Muscle of back (tissue), 13 donors: ENCODE measurements at places on chromosomes 11 and 22.

DNA sequence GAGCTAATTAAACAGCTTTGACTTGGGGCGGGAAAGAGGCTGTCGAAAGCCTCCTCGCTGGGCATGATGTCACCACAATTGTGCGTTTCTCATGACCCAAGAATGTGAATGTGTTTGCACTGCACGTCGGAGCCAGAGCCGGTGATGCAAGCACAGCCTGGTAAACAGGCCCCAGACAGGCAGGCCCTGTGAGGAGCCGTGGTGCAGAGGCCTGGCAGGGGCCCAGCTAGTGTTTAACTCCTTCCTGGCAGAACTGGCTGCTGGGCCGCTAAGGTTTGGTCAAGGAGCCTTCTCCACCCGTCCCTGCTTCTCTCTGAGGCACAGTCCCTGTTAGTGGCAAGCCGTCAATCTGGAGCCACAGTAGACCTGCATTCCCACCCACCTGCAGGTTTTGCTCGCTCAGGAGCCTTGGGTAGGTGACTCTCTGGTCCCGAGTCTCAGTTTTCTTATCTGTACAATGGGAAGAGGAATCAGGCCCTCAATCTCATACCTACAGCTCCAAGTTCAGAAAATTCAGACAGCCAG, 25.4 kb upstream of the SMTN start:
- DNase-seq: peak; percentile 93

- DNase-seq: no peak
Observed at GRCh38 chr22:20566420-20567260, 59.2 kb downstream of the MED15 start.

GRCh38 chr22:35312198-35313059, 12.7 kb downstream of the TOM1 start:
- no peak for DNase-seq

DNA sequence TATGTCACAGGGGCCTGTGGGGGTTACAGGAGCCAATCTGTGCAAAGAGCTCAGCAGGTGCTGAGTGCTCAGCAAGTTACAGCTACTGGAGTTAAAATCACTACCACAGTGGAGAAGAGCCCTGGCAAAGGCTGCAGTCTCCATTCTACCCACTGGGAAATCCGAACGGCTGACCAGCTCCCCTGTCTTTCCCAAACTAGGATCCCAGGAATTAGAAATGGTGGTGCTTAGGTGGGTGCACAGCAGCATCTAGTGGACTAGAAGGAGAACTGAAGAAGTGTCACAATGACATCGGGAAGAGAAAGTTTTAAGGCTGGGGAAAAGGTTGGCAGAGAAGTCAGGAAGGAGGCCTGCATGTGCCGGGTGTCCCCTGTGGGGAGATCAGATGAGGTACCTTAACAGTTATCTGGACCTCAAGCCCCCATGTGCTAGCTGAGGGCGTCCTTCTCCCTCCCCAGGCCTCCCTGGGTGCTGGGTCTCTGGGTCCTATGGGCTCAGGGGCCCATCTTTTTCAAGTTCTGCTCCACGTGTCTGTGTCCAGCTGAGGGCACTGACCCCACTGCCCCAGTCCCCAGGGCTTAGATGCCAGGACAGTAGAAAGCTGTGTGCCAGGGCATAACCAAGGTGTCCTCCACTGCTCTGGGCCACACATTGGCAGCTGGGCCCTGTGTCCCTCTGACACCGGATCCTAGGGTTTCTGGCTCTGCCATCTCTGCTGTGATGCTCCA, 1.9 kb downstream of the PIWIL3 start:
- peak; percentile 52 for DNase-seq

- DNase-seq: no peak
Observed at GRCh38 chr11:95919514-95919913, 4.4 kb downstream of the MTMR2 start.

DNA sequence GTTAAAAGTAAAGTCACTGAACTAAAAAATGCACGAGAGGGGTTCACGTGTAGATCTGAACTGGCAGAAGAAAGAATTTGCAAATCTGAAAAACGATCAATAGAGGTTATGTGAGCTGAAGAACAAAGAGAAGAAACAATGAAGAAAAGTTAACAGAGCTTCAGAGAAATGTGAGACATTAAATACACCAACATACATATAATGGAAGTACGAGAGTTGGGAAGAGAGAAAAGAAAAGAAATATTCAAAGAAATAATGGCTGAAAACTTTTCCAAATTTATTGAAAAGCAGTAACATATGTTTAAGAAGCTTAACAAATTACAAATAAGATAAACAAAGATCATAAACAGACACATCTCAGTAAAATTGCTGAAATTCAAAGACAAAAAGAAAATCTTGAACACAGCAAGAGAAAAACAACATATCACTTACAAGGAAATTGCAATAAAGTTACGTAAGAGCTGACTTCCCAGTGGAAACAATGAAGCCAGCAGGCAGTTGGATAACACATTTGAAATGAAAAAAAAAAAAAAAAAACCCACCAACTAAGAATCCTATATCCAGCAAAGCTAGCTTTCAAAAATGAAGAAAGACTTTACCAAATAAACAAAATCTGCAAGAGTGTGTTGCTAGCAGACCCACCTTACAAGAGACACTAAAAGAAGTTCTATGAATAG, 56.8 kb downstream of the EMSY start:
- no peak for DNase-seq

DNA sequence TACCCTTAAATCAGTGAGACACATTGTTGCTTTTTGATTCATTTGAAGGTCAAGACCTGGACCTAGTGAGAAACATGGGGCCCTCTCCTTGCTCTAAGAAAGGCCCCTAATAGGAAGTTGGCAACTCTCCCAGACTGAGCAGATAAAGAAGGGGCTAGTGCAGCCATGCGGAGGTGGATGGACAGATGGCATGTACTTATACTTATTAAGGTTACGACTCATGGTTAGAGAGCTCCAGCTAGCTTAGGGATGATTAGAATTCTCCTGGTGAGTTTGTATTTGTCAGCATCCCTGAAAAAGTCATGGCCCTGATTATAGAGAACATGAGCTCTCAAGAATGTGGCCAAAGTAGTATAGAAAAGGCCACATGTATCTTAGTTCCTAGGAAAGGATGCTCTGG, 112.1 kb upstream of the BDNF start:
- no peak for DNase-seq

- DNase-seq: no peak
Observed at GRCh38 chr11:102280245-102280833, 36.9 kb upstream of the BIRC3 start.

- DNase-seq: peak; percentile 72
Observed at GRCh38 chr11:122491509-122491908, 164.0 kb upstream of the UBASH3B start.

GRCh38 chr11:61446211-61446651, 16.3 kb downstream of the SDHAF2 start:
- DNase-seq: peak; percentile 90

- peak; percentile 25 for DNase-seq
Observed at GRCh38 chr11:59429924-59430516, 3.8 kb upstream of the OR5A2 start.

DNA sequence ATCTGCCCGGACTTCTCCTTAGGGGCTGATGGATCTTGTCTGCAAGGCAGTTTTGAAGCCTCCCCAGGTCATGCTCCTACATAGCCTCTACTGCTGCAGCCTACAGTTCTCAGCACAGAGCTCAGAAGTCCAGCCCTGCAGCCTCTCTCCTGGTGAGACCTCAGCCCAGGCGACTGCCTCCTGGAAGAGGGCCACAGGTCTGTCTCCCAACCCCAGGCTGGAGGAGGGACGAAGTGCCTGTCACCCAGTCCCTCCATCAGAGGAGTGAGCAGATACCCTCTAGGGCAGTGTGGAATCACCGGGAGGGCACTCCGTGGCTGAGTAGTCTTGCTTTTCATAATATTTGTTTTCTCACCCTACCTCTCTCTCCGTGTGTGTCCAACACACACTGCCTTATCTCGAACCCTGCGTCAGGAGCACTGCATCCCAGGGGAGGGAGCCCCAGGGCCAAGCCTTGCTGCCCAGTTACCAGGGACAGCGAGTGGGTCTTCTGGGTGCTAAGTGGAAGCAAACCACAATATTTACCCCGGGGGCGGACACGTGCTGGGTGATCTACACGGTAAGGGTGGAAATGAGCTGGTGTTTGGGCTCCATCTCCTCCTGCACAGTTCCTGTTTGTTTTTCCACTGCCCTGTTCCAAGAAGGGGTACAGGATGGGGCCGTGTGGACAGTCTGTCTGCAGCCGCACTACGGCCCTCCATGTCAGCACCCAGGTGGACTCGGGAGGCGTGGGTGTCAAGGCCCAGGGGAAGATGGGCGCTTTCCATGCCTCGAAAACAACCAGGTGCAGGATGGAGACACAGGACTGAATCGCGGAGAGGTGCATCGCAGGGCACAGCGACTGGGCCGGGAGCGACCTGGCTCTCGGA, 133.7 kb upstream of the HSD17B12 start:
- no peak for DNase-seq

- no peak for DNase-seq
Observed at GRCh38 chr11:58647141-58647699, 24.8 kb downstream of the CNTF start.

DNA sequence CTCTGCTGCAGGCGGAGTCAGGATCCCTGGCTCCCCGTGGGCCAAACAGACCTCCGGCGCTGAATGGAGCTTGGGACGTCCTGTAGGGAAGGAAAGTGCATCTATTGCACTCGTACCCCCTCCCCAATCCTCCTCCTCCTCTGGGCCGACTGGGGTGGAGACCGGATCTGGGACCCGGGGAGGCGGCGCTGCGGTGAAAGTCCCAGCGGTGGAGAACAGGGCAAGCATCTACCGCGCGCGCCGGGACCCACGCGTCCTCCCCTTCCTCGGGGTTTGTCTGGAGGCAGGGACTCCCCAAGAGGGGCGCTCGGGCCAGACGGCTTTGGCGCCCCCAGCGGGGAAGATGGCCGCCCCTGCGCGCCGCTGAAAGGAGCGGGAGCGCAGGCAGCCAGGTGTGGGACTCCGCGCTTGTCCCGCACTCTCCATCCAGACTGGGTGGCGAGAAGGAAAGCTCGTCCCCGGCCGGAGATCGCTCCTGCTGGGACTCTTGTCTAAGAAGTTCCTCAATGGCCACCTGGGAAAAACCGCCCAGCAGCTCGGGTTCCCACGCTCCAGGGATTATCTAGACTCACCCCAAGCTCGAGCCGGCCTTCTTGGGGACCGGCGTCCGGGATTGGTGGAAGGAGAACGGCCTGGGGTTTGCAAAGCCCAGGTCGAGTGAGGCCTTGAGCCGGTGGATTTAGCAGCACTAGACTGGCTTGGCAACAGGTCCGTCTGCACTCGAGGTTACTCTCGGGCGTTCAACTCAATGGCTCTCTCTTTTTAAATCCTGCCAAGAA, 718 bp downstream of the FADS2 start:
- peak; percentile 83 for DNase-seq

GRCh38 chr22:43628250-43628649, 183.9 kb downstream of the EFCAB6 start:
- no peak for DNase-seq

DNA sequence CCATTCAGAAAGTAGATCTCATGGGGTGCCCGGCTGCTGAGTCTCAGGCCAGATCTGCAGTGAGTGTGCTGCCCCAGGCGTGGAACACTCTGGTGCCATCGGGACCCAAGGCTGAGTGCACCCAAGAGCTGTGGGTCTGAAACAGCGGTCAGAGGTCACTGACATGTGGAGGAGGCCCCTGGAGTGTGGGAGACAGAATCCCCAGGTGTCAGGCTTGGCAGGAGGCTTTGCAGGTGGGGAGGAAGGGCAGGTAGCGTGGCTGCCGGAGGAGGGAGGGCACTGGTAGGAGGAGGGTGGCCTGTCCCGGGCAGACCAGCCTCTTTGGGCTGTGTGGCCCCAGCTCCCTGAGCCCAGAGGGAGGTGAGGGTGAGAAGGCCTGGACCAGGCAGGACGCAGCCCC, 31.7 kb upstream of the KRTAP5-6 start:
- DNase-seq: no peak

- no peak for DNase-seq
Observed at GRCh38 chr22:39898997-39899396, 1.9 kb upstream of the GRAP2 start.

DNA sequence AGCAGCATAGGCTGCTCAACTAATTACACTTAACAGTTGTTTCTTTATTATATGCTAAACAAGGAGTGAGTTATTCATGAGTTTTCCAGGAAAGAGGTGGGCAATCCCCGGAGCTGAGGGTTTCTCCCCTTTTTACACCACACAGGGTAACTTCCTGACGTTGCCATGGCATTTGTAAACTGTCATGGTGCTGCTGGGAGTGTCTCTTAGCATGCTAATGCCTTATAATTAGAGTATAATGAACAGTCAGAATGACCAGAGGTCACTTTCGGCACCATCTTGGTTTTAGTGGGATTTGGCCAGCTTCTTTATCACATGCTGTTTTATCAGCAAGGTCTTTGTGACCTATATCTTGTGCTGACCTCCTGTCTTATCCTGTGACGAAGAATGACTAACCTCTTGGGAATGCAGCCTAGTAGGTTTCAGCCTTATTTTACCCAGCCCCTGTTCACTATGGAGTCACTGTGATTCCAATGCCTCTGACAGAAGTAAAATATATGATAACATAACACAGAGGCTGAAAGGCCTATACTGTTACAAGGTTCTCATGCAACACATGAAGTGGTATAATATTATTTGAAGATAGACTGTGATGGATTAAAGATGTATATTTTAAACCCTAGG, 41.3 kb upstream of the RDX start:
- no peak for DNase-seq

DNA sequence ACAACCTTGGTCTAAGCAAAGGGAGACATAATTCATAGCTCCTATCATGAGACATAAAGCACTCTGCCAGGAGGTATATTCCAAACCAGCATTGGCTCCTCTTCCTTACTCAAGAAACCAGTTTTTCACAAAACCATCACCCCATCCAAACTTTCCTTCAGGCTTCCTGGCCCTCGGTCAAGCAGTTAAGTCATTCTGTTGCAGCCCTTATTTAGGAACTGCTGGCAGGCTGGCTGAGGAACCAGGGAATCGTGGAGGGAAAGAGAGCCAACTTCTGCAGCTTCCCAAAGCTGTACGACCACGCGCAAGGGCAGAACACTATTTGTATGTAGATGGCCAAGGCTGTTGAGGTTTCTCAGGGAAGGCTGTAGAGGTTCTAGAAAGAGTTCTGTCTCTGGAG, 680 bp downstream of the IFT46 start:
- no peak for DNase-seq

GRCh38 chr11:125182573-125182972, 18.0 kb downstream of the PKNOX2 start:
- DNase-seq: peak; percentile 44

DNA sequence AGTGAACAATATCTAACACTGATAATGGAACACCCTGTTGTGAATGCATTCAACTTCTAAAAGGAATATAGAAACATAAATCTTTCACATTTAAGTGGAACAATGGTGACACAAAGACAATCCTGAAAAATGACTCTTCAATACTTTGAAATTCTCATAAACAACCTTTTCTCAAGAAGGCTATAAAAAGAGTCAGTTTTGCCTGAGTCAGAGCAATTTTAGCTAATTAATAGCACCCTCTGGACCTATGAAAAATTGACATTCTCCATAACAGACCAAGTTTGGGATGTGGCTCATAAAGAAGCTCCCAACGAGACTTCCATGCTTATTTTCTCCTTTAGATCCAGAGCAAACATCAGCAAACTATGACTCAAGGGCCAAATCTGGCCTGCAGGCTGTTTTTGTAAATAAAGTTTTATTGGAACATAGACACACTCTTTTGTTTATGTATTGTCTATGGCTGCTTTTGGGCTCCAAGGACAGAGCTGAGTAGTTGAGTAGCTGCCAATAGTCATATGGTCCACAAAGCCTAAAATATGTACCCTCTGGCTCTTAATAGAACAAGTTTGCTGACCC, 108.0 kb downstream of the MAML2 start:
- no peak for DNase-seq

GRCh38 chr11:100557830-100558611, 129.1 kb upstream of the ARHGAP42 start:
- peak; percentile 43 for DNase-seq
